ENCODE measurements at places on chromosomes 6 and 20. TPM values are rescaled to one million over a fixed set of nuclear protein-coding genes. Genes with fewer than 3 reads are reported as not detected.

Gene DEFB121
- total RNA-seq: not detected

Gene CAP2
- 3.5 TPM for total RNA-seq

Gene ADGRF1
- not detected for total RNA-seq

Gene KCNK17
- total RNA-seq: 0.24 TPM

Gene JARID2
- total RNA-seq: 11.0 TPM

Gene TRIM10
- 0.09 TPM for total RNA-seq

Data from omental fat pad (tissue), 4 donors.